ENCODE measurements at places on chromosomes 6 and 20.

DNA sequence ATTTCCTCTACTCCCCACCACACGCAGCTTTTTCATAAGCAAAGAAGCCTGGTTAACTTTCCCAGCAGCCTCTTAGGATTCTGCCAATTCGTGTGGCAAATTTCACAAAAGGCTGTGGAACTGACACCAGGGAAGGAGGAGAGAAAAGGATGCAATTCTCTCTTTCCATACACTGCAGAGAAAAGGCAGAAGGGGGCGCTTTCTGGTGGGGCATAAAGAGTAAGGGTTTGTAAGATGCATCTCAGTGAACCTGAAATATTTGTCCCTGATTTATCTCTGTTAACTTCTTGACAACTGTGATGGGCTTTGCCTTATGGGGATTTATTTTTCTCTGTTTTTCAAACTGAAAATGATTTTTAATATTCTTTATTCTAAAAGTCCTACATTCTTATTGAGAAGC, 45.5 kb upstream of the GLP1R start:
- DNase-seq, result no peak

DNA sequence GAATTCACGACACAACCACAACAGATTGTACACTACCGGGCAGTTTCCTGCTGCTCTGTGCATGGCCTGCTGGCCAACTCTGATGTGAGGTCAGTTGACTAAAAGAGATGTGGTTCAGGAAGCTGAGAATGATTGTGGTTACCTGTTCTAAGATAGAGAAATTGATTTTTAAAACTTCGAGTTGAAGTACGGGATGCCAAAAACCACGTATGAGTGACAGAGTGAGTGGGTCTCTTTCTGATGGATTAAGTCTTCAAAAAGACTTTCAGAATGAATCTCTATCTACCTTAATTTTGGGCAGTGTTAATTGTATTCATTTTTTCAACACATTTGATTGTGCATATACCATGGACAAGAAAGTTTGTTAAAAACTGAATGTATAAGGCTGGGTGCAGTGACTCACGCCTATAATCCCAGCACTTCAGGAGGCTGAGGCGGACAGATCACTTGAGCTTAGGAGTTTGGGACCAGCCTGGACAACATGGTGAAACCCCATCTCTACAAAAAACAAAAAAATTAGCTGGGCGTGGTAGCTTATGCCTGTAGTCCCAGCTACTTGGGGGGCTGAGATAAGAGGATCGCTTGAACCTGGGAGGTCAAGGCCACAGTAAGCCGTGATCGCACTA, 121.2 kb downstream of the SGK1 start:
- no peak for DNase-seq

DNA sequence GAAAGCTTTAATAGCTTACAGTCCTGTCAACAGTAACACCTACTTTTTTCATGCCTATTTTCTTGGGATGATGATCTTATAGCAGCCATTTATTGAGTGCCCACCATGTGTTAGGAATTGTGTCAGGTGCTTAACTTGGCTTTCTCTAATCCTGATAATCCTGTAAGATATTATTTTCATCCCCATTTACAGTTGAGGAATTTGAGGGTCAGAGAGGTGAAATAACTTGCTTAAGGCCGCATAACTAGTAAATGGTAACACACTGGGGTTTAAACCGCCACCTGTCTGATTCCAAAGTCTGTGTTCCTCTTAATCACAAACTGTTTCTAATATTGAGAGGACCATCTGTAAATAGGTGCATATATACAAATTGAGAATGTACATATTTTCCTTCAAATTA, 55.5 kb downstream of the NCOA3 start:
- DNase-seq, result no peak

- DNase-seq, result no peak
Measured at GRCh38 chr20:47544240-47544639, 42.6 kb downstream of the NCOA3 start.

GRCh38 chr6:51585264-51585663, 502.1 kb downstream of the PKHD1 start:
- no peak for DNase-seq

DNA sequence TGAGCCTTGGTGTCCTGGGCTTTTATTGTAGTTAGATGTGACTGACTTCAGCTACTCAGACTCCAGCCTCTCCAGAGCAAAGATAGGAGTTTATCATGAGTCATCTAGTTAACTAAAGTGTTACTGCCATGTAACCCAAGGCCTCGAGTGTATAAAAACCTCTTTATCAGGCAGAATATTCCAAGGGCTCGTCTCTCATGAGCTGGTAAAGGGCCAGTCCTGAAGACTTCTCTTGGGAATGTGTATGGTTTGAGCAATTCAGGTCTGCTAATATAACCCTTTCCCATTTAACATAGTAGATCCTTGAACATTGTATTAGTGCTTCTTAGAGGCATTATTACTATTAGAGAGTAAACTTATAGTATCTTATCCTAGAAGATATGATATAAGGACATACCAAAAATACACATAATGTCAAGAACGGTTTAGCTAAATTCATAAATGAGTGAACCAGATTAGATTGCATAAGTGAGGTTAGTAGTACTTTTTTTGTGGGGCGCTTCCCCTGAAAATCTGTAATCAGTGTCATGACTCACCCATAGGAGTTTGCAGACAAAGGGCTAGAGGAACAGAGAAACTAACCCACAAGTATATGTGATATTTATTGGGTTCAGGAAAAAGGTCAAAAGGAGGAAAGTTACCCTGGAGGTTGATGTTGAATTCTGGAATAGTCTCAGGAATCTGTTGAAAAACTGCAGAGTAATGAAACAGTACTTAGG, 16.0 kb downstream of the DSE start:
- DNase-seq, result no peak

DNA sequence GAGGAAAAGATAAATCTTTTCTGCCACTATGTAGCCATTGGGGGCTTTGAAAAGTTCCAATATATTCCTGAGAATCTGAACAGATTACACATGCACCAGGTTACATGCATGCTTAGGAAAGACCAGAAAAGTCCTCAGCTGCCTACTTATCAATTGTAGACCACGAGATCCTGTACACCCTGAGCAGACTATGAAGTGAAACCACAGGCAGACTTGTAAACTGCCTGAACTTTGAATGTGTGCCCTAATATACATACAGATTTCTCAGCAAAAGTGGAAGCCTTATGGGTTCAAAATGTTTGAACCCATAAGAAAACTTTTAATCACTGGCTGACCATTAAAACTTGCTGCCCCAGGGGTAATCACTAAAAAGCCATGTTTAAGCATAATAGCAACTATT, 273.5 kb upstream of the RUNX2 start:
- DNase-seq, result no peak

- DNase-seq, result no peak
Measured at GRCh38 chr20:62887860-62888239, 26.2 kb upstream of the TCFL5 start.
